ENCODE measurements at places on chromosomes 3 and 15. TPM values are rescaled to one million over a fixed set of nuclear protein-coding genes. Genes with fewer than 3 reads are reported as not detected.

ZNF385D gene
- 53.6 TPM for total RNA-seq

GOLGA8T gene
- total RNA-seq: not detected

MGA gene
- total RNA-seq: 54.8 TPM

MEGF11 gene
- total RNA-seq: not detected

GRCh38 chr3:157336252-157337009 is 100.2 kb upstream of the PTX3 start:
- no peaks in the 10 kb centered on the region for H3K4me1 ChIP-seq
- DNase-seq: no peak
- no peak overlapping the region for H3K27ac ChIP-seq
- H3K27me3 ChIP-seq: no peaks in the 10 kb centered on the region
- H3K36me3 ChIP-seq: no peaks in the 10 kb centered on the region

- DNase-seq: peak; percentile 86
- no peak overlapping the region for H3K4me3 ChIP-seq
- no peaks in the 10 kb centered on the region for H3K36me3 ChIP-seq
- peak overlapping the region; percentile 73 for H3K27ac ChIP-seq
- H3K27me3 ChIP-seq: no peaks in the 10 kb centered on the region
Measured at GRCh38 chr3:177345049-177345972, 148.0 kb upstream of the TBL1XR1 start.

DNA sequence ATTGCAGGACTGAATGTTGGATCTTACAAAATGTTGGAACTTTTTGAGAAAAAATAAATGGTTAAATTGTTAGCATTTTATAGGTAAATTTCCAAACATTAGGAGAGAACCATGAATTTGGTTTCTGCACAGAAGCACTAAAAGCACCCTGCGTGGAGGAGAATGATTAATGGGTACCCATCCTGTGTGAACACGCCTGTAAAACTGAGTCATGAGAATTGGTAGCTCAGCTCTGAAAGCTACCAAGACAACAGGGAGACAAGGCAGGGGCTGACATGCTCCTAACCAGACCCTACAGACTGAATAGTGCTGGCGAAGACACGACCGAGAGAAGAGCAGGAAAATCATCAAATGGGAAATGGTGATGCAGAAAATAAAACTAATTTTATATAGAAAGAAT is 32.4 kb upstream of the MTMR10 start:
- peaks cover 5% of the 10 kb centered on the region for H3K4me1 ChIP-seq
- no peak overlapping the region for H3K27ac ChIP-seq
- no peak overlapping the region for H3K4me3 ChIP-seq
- H3K27me3 ChIP-seq: no peaks in the 10 kb centered on the region
- no peaks in the 10 kb centered on the region for H3K36me3 ChIP-seq

DNA sequence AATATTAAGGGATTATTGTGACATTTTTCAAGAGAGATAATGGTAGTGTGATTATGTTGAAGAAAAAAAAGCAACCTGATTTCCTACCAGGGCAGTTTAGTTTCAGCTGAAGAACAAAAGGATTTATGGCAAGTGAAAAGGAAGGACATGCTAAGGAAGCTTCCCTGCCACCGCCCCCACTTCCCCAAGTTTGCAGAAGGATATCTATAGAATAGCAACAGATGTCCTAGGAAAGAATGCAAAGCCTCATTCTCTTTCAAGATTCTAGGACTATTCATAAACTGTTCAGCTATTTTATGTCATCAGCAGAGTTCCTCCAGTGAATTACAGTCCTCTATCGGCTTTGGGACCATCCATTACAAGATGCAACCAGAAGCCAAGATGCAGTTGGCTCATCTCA is 160.8 kb downstream of the SATB1 start:
- no peak overlapping the region for H3K4me3 ChIP-seq
- H3K4me1 ChIP-seq: no peaks in the 10 kb centered on the region
- no peaks in the 10 kb centered on the region for H3K36me3 ChIP-seq
- no peak overlapping the region for H3K27ac ChIP-seq
- DNase-seq: no peak
- no peaks in the 10 kb centered on the region for H3K27me3 ChIP-seq

DNA sequence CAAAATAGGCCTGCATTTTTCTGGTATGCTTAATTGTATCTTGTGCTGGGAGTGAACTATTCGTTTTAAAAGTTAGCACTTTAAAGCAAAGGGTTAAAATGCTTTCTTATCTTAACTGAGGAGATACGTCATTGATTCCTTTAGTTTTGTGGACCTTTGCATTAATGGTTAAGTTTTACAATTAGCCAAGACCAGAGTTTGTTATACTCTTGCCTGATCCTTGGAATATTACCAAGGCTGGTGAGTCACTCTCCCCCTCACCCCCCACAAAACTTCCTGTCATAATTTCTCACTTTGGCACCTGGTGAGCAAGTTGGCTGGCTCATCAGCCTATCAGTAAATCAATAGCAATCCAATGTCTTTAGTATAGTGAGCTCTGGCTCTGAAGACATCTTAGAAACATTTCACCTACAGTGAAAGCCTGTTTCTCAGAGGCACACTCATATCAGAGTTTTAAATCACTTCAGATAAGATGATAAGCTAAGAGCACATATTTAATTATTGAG is 26.7 kb downstream of the SLC2A2 start:
- H3K4me3 ChIP-seq: no peak overlapping the region
- peak; percentile 26 for DNase-seq
- H3K27ac ChIP-seq: no peak overlapping the region
- H3K27me3 ChIP-seq: no peaks in the 10 kb centered on the region

DNA sequence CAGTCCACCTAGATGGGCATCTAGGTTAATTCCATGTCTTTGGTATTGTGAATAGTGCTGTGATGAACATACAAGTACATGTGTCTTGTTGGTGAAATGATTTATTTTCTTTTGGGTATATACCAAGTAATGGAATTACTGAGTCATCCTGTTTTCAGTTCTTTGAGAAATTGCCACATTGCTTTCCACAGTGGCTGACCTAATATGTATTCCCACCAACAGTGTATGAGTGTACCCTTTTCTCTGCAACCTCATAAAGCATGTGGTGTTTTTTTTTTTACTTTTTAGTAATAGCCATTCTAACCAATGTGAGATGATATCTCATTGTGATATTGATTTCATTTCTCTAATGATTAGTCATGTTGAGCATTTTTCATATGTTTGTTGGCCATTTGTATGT is 86.0 kb upstream of the NDN start:
- DNase-seq: no peak
- no peaks in the 10 kb centered on the region for H3K27me3 ChIP-seq
- no peak overlapping the region for H3K4me3 ChIP-seq
- no peaks in the 10 kb centered on the region for H3K36me3 ChIP-seq

- DNase-seq: no peak
- H3K4me3 ChIP-seq: no peak overlapping the region
- H3K27ac ChIP-seq: no peak overlapping the region
- no peaks in the 10 kb centered on the region for H3K36me3 ChIP-seq
Measured at GRCh38 chr3:11221818-11222415, 50.3 kb upstream of the ATG7 start.

- no peaks in the 10 kb centered on the region for H3K36me3 ChIP-seq
- no peak overlapping the region for H3K4me3 ChIP-seq
- peak overlapping the region; percentile 67 for H3K27ac ChIP-seq
- no peaks in the 10 kb centered on the region for H3K27me3 ChIP-seq
- no peaks in the 10 kb centered on the region for H3K4me1 ChIP-seq
- DNase-seq: no peak
Measured at GRCh38 chr3:36317915-36318314, 62.4 kb upstream of the STAC start.

DNA sequence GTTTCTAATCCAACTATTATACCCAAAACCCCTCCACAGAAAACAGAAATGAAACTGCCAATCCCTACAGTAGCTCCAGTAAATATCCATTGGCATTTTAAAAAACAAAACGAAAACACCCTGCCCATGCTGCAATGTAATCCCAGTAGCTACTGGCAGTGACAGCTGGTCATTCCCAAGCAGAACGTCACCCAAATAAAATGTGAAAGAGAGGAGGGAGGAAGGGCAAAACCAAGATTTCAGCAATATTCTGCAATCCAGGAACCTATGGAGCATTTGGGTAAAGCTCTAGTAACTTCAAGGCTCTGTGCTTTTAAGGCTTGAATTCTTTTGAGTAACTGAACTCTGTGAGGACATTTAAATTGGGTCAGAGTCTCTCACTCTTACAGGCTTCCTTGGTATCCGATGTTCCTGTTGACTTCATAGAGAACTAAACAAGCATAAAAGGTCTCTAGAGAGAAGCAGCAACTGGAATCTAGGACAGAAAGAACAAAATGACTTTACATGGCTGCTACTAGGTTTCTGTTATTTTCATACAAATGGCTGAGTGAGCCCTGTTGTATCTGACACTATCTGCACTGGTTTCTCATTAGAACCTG is 136.2 kb downstream of the TNIK start:
- no peak for DNase-seq
- H3K27ac ChIP-seq: no peak overlapping the region
- no peak overlapping the region for H3K4me3 ChIP-seq
- H3K4me1 ChIP-seq: peaks cover 2% of the 10 kb centered on the region
- no peaks in the 10 kb centered on the region for H3K36me3 ChIP-seq
- no peaks in the 10 kb centered on the region for H3K27me3 ChIP-seq

- H3K27me3 ChIP-seq: no peaks in the 10 kb centered on the region
- no peak overlapping the region for H3K27ac ChIP-seq
- H3K36me3 ChIP-seq: no peaks in the 10 kb centered on the region
- no peaks in the 10 kb centered on the region for H3K4me1 ChIP-seq
- no peak for DNase-seq
- H3K4me3 ChIP-seq: no peak overlapping the region
Measured at GRCh38 chr15:66620341-66620740, 54.5 kb upstream of the LCTL start.

- no peak overlapping the region for H3K27ac ChIP-seq
- DNase-seq: no peak
- no peaks in the 10 kb centered on the region for H3K27me3 ChIP-seq
- H3K4me3 ChIP-seq: no peak overlapping the region
- H3K4me1 ChIP-seq: no peaks in the 10 kb centered on the region
Measured at GRCh38 chr3:192857260-192857661, 60.4 kb downstream of the MB21D2 start.

GRCh38 chr3:37419979-37420378 is 245.6 kb upstream of the LRRFIP2 start:
- H3K27ac ChIP-seq: no peak overlapping the region
- no peak overlapping the region for H3K4me3 ChIP-seq
- no peaks in the 10 kb centered on the region for H3K36me3 ChIP-seq

DNA sequence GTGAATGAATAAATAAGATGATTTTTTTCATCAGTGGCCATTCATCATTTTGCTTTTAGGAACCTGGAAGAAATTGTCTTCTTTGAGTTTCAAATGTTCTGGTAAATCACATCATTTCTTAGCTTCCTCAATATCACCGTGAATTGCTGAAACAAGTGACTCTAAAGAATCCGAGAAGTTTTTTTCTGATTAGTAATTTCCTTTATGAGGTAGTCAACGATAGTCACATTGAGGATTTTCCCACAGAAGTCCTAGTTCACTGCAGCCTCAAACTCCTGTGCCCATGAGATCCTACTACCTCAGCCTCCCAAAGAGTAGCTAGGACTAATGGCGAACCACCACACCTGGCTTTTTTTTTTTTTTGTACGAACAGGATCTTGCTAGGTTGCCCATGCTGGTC is 3.6 kb upstream of the TMPRSS7 start:
- no peak overlapping the region for H3K4me3 ChIP-seq
- no peak overlapping the region for H3K27ac ChIP-seq
- no peaks in the 10 kb centered on the region for H3K36me3 ChIP-seq
- H3K27me3 ChIP-seq: no peaks in the 10 kb centered on the region

- H3K27me3 ChIP-seq: no peaks in the 10 kb centered on the region
- H3K4me3 ChIP-seq: no peak overlapping the region
- no peaks in the 10 kb centered on the region for H3K4me1 ChIP-seq
- no peak for DNase-seq
- no peak overlapping the region for H3K27ac ChIP-seq
Measured at GRCh38 chr3:45858809-45859543, 17.1 kb upstream of the LZTFL1 start.

GRCh38 chr15:87144775-87145174 is 1065.1 kb downstream of the AGBL1 start:
- H3K36me3 ChIP-seq: no peaks in the 10 kb centered on the region
- H3K4me1 ChIP-seq: no peaks in the 10 kb centered on the region
- H3K4me3 ChIP-seq: no peak overlapping the region
- H3K27me3 ChIP-seq: no peaks in the 10 kb centered on the region

DNA sequence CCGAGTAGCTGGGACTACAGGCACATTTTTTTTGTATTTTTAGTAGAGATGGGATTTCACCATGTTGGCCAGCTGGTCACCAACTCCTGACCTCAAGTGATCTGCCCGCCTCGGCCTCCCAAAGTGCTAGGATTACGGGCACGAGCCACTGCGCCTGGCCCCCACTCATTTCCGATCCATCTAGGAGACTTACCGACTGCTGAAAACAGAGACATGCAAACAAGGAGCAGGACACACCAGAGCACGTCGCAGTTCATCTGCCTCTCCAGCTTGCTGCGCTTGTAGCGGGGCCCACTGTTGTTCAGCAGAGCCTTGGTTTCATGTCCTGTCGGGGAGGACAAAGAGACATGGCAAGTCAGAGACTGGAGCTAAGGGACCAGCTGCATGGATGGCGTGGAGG is 137.4 kb downstream of the ATP10A start:
- H3K4me1 ChIP-seq: no peaks in the 10 kb centered on the region
- no peak for DNase-seq
- no peaks in the 10 kb centered on the region for H3K36me3 ChIP-seq
- no peaks in the 10 kb centered on the region for H3K27me3 ChIP-seq

DNA sequence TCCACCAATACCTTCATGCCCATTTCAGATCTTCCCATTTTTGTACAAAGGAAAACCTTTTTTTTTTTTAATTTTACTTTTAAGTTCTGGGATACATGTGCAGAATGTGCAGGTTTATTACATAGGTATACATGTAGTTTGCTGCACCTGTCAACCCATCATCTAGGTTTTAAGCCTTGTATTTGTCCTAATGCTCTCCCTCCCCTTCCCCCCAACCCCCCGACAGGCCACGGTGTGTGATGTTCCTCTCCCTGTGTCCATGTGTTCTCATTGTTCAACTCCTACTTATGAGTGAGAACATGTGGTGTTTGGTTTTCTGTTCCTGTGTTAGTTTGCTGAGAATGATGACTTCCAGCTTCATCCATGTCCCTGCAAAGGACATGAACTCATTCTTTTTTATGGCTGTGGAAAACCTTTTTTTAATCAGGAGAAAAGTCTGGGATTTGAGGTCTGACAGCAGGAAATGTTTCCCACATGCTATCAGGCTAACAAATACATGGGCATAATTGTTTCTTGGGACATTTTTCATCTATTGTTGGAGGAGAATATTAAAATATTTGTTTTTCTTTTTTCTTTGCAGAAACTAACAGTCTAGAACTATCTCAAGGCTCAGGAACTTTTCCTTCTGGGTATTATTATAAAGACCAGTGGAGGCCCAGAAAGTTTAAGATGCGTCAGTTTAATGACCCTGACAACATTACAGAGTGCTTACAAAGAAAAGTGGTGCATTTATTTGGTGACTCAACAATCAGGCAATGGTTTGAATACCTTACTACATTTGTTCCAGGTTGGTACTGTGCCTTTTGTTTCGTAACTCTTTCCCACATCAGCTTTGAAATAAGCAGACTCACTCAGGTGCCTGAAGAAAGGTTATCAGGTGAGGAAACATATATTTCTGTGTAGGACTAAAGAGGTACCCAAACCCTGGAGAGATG is 32.8 kb upstream of the NFKBIZ start:
- no peaks in the 10 kb centered on the region for H3K27me3 ChIP-seq
- H3K4me1 ChIP-seq: peaks cover 6% of the 10 kb centered on the region
- peak; percentile 49 for DNase-seq
- peak overlapping the region; percentile 68 for H3K27ac ChIP-seq
- H3K36me3 ChIP-seq: no peaks in the 10 kb centered on the region

GRCh38 chr3:188239035-188239434 is 85.1 kb downstream of the LPP start:
- no peaks in the 10 kb centered on the region for H3K36me3 ChIP-seq
- no peak overlapping the region for H3K4me3 ChIP-seq
- DNase-seq: no peak
- H3K4me1 ChIP-seq: peaks cover 20% of the 10 kb centered on the region
- H3K27me3 ChIP-seq: no peaks in the 10 kb centered on the region
- peak overlapping the region; percentile 39 for H3K27ac ChIP-seq

All from uterus (tissue), 4 donors.